Stimulated activated CD8-positive, alpha-beta memory T cell treated with anti-CD3 and anti-CD28 coated beads, Interleukin-4, amount 100 ng/mL, for 1 hour (primary cell): ENCODE measurements at places on chromosomes 16 and 17.

- DNase-seq, result no peak
Observed at GRCh38 chr17:41718287-41718645, 6.1 kb downstream of the GAST start.

DNA sequence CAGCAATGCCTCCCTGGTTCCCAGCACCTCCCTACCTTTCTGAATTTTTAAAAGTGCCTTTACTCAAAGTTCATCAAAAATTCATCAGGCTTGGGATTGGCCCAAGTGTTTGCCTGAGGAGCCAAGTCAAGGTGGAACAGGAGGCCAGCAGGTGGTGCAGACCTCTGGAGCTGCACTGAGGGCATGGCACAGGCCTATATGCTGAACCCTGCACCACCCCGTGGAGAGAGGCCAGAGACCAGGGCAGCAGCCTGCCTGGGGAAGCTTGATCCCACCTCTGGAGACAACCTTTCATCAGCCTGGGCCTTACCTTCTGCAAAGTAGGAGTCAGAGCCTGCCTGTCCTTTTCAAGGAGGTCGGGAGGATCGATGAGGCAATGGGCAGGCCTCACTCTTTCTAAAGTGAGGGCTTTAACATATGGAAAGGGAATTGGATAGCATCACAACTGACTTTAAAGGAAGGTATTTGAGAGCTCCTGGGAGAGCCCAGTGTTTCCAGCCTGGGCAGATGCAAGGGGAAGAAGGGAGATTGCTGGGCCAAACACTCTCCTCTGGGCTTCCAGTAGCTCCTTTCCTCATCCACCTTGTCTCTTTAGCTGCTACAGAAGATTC is 31.8 kb upstream of the TMEM132E start:
- no peak for DNase-seq

- no peak for DNase-seq
Observed at GRCh38 chr16:3190949-3191353, 2.9 kb downstream of the OR1F1 start.

- no peak for DNase-seq
Observed at GRCh38 chr16:31348579-31348978, 6.4 kb upstream of the ITGAX start.

- no peak for DNase-seq
Observed at GRCh38 chr17:50672831-50673551, 34.7 kb downstream of the ANKRD40 start.
